Activated naive CD4-positive, alpha-beta T cell treated with Interleukin-2 at 50 U/mL for 16 hours (primary cell): ENCODE measurements at places on chromosomes 5 and 9.

GRCh38 chr5:135446206-135446605 lies 942 bp downstream of the DCANP1 start:
- DNase-seq, result no peak

DNA sequence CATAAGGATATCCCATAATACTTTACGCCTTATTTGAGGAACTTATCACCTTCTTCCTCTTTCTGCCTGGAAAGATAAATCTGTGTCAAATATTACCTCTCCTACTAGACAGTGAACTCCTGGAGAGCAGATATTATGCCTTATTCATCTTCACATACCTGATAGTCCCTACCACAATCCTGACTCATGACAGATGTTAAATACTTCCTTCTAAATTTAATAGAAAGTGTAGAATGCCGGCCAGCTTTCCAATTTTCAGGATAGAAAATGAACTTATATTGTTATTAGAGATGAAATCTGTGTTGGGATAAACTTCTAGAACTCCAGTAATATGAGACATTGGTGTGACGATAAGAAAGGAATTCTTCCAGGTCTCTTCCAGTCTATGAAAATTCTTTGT lies 89.0 kb downstream of the GCNT4 start:
- no peak for DNase-seq

DNA sequence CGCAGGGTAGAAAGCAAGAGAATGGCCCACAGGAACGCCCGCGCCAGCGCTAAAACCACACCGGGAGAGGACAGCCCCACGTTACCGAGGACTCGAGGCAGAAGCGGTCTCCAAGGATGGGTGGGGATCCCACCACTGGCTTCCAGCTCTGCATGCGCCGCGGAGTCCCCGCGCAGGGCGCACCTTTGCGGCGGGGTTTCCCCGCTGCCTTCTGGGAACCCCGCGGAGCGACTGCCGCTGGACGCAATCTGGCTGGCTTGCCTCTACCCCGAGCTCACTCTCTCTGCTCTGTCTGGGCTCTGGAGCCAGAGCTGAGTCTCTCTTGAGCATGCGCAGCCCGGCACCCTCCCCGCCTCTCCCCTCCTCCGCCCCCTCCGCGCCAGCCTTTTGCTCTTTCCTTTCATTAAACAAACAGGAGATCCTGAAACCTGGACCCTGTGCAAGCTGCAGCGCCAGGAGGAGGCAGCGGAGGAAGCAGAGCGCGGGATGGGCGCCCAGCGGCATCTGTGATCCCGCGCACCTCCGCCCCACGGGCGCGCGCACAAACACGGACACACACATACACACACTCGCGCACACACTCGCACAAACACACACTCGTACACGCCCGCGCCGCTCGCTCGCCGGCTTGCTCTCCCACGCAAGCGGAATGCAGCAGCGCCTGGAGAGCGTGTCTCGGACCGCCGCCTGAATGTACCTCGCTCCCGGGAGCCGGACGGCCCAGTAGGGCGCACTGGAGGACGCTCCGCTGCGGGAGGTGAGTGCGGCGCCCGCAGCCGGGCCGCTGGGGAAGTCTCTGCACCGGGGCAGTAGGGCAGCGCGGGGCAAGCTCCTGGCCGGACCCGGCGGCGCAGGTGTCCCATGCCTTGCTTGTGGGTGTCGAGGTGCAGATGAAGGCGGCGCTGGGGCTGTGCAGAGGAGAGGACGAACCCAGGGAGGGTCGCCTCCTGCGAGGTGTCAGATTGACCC lies at the start of gene PLPPR1:
Gene PLPPR1 (plus strand): TSS at position 382 of the 969 bp plus-strand sequence.
- DNase-seq, result no peak

DNA sequence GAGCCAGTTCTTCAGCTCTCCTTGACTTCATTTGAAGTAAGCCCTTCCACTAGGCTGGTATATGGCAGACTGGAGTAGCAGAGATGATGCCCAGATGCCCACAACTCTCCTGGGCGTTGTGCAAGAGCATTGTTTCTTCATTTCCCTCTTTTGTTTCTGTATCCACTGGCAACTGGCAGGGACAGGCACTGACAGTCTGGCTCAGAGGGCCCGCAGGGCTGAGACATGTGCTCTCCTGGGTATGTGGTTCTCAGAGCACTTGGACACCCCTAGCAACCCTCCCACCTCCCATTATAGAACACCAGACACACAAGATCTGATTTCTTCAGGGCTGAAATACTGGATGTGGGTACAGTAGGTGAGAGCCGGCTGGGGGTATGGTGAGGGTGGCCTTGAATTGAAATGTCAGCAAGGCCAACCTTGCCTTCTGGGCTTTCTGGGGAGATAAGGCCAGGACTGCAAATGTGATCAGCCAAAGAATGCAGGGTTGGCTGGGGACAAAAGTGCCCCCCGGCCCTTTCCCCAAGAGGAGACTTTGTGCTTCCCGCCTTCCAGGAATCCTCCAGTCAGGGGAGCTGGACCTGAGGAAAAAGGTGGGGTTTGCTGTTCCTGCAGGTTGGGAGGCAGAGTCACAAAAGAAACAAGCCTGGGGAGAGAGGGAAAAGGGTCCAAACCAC lies 28.6 kb upstream of the CTNNA1 start:
- no peak for DNase-seq

- no peak for DNase-seq
These were observed 41.3 kb downstream of the JADE2 start for GRCh38 chr5:134566741-134567221.

GRCh38 chr9:124629600-124629999 lies 122.4 kb upstream of the NR5A1 start:
- DNase-seq, result no peak

GRCh38 chr5:159878988-159879471 lies 37.3 kb upstream of the ADRA1B start:
- DNase-seq, result no peak

GRCh38 chr5:72456391-72457074 lies 50.7 kb downstream of the ZNF366 start:
- DNase-seq, result no peak

GRCh38 chr5:170361116-170361515 lies 28.1 kb downstream of the KCNMB1 start:
- no peak for DNase-seq

DNA sequence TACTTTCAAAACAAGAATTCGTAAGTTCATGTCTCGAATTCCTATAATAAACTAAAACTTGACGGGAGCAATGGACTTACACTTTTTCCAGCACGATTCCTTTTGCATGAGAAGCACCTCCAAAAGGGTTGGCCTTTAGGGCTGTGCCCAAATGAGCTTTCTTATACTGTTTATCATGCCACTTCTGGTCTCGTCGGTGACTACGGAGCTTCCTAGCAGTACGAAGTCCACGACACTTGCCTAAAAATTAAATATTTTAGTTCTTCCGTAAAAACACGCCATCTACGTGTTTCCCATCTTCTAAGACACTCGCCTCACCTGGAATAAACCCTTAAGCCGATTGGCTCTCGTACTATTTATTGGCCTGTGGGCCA lies 554 bp downstream of the RPS23 start:
- no peak for DNase-seq

DNA sequence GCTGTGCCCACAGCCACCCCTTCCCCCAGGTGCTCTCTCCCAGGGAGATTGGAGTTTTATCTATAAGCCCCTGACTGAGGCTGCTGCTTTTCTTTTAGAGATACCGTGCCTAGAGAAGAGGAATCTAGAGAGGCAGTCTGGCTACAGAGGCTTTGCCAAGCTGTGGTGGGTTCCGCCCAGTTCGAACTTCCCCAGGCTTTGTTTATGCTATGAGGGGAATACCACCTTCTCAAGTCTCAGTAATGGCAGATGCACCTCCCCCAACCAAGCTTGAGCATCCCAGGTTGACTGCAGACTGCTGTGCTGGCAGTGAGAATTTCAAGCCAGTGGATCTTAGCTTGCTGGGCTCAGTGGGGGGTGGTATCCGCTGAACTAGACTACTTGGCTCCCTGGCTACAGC lies 157.4 kb downstream of the CAAP1 start:
- no peak for DNase-seq

DNA sequence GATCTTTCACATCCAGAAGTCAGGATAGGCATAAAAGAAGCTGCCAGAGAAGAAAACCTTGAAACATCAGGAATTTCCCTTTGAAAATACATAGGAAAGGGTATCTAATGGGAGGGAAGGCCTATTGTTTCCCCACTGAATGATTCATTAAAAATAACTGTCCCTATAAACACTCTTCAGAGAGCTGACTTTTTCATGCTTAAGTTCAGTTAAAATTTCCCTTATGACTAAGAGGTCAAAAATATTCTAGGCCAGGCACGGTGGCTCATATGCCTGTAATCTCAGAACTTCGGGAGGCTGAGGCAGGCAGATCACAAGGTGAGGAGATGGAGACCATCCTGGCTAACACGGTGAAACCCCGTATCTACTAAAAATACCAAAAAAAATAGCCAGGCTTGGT lies 499.5 kb downstream of the ENC1 start:
- no peak for DNase-seq

DNA sequence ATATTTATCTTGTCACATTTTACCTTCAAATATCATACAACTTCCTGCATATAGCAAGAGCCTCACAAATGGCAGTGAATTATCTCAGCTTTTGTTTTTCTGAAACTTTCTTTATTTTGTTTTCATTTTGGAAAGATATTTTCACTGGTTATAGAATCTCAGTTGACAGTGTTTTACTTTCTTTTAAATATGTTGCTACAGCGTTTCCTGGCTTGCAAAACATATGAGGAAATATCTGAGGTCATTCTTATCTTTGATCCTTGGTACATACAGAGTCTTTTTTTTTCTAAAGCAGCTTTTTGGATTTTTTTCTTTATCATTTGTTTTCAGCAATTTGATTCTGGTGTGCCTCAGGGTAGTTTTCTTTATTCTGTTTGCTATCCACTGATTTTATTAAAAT lies 77.6 kb upstream of the CEP78 start:
- DNase-seq, result no peak

DNA sequence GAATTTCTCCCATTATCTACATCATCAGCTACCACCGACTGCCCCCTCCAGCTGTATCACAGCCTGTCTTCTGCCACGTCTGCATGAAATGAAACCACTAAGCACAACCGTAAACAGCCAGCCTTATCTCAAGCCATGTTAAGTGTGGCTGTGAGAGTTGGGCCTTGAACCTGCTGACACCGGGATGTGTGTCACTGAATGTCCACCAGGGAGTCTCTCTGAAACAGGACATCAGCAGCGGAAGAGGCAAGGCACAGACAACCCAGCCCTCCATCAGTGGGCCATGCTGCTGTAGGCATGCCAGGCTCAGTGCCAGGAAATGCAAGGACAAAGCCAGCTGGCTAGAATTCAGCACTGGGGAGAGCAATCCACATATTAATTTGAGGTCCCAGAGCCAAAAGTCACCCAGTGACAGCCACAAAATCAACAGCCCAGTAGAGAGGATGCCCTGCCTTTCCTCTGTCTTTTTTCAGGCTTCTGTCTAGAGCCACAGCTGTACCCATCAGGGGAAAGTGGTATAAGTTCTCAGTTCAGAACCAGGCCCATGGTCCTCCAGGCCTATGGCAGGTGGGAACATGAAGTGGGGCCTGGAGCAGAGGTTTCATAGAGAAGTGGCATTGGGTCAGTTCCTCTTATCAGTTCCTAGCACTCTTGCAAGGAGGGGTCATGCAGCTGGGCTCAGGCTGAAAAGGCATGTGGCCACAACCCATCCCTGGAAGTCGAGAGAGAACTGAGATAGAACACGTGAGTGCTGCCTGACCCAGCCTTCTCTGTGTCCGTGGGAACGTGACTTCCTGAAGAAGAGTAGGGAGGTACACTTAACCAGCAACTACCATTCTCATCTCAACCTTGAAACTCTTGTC lies 199.4 kb downstream of the ESM1 start:
- no peak for DNase-seq
